AML-193 (cell line): ENCODE measurements at places on chromosomes 4 and X.
A peak's percentile ranks its signal among the peaks of the same experiment; 100 is the strongest.

GRCh38 chrX:22053481-22053880 is 21.4 kb downstream of the PHEX start:
- no peak for DNase-seq

DNA sequence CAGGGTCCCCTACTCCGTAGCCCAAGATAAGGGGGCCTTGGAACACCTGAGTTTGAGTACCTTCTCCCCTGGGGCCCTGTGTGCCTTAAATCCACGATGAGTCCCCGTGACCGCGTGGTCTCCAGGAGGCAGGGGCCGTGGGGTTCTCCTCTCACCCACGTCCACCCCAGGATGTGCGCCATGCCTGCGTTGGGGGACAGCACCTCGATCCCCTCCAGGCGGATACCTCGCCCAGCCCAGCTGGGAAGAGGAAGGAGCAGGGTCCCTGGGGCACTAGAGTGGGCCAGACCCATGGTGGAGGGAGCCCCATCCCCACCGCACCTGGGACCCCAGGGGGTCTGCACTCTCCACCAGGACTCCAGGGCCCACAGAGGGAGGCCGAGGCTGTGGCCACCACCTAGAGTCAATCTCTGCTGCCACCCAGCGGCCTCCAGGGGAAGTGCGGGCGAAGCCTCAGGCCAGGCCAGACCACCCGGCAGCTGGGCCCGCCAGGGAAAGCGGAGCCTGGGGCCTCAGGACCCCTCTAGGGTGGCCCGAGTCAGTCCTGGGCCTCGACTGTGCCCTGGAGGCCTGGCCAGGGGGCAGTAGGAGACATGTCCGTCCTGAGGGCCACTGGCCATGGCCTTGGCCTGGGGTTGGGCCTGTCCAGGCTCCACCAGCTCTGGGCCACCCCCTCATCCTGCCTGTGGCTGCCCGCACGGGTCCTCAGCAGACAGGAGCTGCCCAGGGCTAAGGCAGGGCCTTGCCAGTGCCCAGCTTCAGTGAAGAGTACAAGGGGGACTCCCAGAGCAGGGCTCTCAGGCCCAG is 55.0 kb downstream of the FAM53A start:
- peak; percentile 23 for DNase-seq

DNA sequence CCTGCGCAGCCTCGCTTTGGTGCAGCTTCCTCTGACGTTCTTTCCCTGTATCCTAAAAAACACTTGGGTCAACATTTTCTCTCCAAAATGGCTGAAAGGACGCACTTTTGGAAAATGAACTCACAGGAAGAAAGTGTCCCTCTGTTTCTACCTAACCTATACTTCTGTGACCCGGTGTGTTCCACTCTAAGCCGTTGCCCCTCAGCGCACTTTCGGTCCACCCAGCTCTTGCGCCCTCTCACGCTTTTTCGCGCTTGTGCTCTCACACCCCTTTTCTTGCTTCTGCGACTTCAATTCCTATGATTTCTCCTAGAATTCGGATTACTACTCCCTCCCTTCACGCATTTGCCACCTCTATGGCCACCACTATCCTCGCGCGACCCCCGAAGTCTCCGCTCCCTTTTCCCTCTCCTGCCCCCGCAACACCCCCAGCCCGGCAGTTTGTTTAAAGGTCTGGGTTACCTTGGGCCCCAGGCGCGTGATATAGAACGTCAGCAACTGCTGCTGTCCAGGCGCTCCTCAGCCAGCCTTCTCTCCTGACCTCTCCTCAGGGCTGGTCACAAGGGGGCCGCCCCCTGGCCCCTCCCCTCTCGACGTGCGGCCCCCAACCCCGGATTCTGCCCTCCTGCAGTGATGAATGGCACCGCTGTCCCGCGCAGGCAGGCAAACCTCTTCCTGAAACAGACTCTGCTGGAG is at the start of gene USP51:
USP51 (minus strand) TSS at position 535 of the 696 bp plus-strand sequence. CDS start 909 bp downstream, outside the sequence.
- peak; percentile 40 for DNase-seq

DNA sequence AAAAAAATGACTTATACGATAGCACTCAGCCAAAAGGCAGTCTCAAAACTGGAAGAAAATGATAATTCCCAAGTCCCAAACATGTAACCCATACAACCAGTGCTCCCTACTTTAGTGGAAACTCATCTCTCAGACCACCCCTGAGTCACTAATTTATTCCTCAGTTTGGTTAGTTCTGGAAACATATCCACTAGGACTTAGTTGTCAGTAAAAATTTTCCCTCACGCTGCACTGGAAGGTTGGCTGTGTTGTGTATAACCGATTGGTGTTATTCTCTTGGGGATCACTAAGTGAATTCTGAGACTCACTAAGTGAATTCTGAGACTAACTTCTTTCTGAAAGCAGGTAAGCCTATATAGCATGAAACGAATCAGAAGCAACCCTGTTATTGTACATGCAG is 48.5 kb upstream of the GAB1 start:
- DNase-seq = no peak

DNA sequence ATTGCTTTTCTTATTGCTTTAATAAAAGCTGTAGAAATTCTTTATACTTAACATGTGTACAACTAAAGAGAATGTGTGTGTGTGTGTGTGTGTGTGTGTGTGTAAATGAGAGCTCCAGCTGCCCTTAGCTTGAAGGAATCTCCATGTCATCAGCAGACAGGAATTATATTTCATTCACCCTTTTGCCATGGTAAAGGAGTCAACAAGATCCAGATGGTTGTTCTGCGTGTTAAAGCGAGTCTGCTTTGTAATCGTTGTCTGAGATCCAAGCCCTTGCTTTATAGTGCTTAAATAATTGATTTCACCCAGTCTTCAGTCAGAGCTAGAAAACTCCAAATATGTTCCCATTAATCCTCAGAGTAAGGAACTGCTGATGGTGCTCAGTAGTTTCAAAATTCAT is 285.5 kb downstream of the PDGFC start:
- DNase-seq = no peak

GRCh38 chr4:29336861-29337260 is 1383.3 kb upstream of the PCDH7 start:
- no peak for DNase-seq

DNA sequence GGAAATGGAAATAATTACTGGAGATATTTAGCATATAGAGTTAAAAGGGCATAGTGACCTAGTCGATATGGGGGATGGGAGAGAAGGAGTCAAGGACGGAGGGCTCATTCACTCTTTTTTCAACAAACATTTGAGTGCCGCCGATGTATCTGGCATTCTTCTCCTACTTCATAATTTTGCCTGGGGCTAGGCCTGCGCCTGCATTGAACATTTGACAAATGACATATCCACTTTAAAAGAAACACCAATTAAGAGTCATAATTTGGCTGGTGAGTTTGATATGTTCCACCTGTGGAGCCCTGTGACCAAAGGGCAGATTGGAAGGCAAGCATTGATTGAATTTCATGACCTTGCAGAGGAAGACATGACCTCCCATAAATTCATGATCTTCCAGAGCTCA is 2.6 kb upstream of the GPC3 start:
- no peak for DNase-seq

DNA sequence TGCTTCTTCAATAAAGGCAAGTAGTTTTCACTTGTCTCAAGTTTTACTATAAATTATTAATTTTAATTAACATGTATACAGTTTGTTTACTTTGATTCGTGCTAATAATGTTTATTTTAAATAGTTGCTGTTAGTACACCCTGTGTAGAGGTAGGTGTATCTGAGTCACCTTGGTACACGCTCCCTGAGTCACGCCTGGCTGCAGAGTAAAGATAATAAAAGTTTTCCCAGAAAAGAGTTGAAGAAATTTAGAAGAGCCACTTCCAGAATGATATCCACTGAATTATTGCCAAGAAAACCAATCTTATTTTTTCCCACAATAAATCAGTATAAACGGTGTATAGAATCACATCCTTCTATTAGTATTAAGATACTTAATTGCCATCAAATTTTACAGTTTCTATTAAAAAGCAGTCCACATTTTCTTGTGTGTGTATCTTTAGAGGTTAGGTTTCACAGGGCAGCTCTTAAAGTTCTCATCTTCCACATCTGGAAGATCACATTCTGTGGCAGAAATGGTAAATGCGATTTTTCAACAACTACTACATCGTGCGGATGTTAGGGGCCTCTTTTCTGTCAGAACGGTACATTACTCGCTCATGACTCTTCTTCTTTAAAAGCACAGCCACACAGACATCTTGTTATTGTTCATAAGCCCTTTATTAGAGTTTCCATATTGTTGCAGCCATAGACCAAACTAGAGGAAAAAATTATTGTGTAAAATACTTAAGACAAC is 55.4 kb downstream of the HADH start:
- no peak for DNase-seq

- DNase-seq = no peak
These were observed 27.9 kb downstream of the CCDC149 start for GRCh38 chr4:24884902-24885301.

- DNase-seq = no peak
These were observed 443.8 kb downstream of the MID1IP1 start for GRCh38 chrX:39245024-39245423.

DNA sequence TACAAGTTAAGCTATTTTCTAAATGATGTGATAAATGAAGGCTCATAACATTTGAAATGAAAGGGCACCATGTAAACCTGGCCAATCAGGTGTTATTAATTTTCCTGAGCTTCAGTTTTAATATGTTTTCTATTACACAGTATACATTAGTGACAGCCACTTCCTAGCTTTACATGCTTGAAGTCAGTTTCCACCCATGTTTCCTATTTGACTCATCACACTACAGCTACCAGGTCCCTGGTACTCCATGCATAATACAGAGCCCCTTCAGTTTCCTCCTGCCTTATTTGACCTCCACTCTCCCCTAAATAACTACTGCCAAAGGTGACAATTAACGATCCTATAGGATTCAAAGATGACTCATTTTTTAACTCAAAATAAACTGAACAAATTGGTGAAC is 18.3 kb downstream of the ZNF518B start:
- no peak for DNase-seq

- DNase-seq = no peak
These were observed 220.7 kb downstream of the CAMK2D start for GRCh38 chr4:113540859-113541258.

DNA sequence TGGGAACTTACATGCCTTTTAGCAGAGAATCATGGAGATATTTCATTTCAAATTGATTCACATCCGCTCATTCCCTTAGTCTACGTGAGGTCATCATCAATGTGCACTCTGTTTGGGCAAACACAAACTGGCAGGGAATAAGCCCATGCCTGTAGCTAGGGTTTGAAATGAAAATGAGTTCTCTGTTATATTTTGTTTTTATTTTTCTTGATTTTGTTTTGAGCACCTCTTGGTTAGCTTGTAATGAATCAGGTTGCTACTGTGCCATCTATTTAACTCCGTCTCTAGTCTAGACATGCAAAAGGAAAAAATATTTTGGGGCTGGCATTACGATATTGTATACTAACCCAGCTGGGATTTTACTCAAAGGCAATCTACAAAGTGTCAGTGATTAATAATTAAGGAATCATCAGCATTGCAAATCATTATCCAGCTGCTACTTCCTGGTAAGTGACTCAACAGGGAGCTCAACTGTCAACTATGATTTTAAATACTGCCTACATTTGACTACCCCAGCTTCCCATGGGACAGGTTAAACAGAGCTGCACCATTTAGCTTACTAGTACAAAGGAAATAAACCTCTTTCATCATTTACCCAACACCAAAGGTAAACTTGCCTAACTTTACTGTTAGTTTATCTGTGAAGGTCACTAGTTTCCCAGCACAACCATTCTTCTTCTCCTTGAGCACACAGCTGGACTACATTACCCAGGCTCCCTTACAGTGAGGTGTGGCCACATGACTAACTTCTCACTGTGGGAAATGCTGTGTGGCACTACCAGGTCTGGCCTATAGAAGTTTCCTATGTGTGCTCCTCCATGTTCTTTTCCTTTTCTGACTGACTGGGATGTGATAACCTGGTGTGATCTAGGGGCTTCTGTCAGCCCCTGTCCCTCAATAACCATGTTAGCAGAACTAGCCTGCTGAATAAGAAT is 21.2 kb upstream of the TRPC5OS start:
- DNase-seq = no peak

GRCh38 chrX:97102938-97103337 is 219.2 kb downstream of the RPA4 start:
- DNase-seq = no peak

- peak; percentile 20 for DNase-seq
These were observed 1.4 kb downstream of the HGFAC start for GRCh38 chr4:3442959-3443749.

DNA sequence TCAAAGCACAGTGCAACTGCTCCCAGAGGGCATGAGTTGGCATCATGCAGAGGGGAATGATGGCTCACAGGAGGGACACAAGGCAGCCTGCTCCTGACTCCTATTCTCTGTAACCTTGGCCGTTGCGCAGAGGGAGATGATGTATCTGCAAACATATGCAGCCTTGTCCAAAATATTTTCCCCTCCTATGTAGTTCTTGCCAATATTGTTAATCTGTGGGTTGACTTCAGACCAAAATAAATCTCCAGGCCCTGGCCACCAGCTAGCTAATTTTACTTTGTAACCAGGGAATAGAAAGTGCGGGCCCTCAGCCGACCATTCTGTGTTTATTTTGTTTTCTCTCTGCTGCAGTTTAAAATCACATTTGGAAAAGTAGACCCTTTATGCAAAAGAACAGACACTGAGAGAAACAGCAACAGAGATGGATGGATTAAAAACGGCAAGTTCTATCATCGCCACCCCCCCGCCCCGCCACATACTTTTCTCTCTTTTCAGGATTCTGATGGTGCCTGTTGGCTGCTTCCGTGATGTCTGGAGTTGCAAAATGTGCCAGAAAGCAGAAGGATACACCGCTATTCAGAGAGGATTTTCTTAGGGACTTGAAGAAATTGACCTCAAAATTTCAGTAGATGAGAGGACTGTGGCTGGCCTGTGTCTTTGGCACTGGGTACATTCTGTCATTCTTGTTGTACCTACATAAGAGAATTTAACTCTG is 185.3 kb upstream of the BCOR start:
- no peak for DNase-seq

DNA sequence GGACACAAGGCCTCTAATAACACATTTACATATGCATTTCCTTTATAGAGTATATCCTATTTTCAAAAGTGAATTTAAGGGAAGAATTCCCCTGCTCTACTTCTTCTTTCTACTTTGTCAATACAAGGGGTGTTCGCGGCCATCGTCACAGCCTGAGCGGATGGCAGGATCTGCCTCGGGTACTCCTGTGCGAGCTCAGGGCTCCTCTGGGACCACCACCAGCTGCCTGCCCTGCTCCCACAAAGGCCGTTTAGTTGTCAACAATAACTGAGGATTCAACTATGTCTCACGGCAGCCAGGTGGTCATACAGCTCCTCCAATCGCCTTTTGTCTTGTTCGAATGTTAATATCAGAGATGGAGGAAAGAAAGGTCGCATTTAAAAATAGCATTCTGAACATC is 228.2 kb upstream of the TENM3 start:
- DNase-seq = no peak

GRCh38 chr4:185165605-185166063 is 22.6 kb downstream of the SLC25A4 start:
- DNase-seq = peak; percentile 58

DNA sequence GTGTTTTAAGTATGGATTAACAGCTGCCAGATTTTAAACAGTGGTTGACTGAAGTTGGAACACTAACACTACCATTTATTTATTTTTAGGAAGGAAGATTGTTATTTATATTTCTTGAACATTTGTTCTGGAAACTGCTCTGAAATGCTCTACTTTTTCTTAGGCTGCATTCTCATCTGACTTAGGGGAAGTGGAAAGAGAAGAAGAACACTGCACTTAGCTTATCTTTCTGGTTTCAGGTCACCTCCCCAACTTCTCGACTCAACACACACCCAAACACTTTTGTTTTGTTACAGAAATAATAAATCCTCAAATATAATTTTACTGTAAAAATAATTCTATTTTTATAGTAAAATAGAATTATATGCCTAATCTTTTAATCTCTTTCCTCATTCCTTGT is 18.6 kb downstream of the BLTP1 start:
- DNase-seq = no peak
